ENCODE measurements at places on chromosomes 6 and 20.
A peak's percentile ranks its signal among the peaks of the same experiment; 100 is the strongest.

DNA sequence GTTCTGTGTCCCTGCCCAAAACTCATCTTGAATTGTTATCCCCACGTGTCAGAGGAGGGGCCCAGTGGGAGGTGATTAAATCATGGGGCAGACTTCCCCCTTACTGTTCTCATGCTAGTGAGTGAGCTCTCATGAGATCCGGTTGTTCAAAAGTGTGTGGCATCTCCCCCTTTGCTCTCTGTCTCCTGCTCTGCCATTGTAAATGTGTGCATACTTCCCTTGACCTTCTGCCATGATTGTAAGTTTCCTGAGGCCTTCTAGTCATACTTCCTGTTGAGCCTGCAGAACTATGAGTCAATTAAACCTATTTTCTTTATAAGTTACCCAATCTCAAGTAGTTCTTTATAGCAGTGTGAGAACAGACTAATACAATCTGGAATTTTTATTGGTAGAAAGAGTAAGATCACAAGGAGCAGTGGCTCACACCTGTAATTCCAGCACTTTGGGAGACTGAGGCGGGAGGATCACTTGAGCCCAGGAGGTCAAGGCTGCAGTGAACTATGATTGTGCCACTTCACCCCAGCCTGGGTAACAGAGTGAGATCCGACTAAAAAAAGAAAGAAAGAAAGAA, 47.1 kb upstream of the SLC22A16 start:
- no peak for DNase-seq

- DNase-seq: no peak
These were observed 7.9 kb upstream of the BHLHE23 start for GRCh38 chr20:63014710-63015109.

GRCh38 chr6:169019111-169019510, 234.5 kb downstream of the THBS2 start:
- no peak for DNase-seq

DNA sequence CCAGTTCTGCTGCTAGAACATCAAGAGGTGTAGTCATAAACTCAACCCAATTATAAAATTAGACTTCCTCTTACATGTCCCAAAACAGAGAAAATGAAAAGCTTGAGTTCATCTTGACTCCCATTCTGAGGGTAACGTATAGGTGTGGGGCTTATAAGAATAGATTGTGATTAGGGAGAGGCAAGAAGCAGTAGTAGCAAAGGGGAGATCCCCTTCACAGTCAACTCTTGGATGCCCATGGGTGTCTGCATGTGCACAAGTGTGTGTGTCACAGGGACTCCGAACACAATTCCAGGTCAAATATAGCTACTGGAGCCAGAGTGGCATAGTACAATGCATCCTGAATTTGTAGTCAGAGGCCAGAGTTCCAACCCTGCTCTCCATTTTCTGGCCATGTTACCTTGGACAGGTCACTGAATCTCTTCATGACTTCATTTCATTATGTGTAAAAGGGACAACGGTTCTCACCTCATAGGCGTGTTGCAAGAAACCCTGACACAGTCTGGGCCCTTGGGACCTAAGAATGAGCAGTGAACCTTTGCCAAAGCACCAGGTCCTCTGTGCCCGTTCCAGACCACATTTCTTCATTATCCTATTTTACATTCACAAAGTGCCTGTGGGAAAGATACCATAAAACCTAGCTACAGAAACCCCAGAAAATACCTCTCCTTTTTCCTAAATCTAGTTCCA, 11.8 kb downstream of the GSTA4 start:
- no peak for DNase-seq

- DNase-seq: no peak
These were observed 269.6 kb downstream of the ARID1B start for GRCh38 chr6:157046776-157047175.

DNA sequence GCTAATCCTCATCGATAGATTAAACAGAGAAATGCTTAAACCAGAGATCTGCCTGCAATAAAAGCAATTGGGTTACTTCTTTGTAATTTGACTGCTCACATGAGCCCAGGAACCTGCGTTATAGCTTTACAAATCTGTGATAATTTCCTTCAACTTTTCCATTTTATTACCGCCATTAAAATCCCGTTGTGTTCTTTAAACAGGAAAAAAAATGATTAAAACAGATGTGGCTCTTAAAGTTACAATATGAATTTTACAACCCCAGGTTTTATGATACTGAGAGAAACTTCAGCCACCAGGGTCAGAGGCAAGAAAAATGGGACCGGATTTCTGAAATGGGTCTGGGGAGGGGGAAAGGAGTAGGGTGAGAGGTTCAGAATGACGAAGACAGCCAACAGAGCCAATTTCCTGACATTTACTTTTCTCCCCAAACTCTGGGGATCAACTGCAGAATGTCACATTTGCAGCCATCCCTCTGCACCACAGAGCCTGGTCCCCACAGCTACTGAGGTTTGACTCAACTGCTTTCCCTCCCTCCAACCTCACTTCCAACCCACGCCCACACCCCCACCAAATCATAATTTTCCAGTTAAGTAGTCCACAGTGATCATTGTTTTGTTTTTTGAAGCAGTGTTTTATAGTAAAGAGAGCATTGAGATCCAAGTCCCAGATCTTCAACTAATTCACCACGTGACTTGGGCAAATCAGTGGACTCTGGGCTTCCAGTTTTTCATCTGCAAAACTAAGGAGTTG, 77.6 kb upstream of the EYA2 start:
- no peak for DNase-seq

- peak; percentile 37 for DNase-seq
These were observed 105.4 kb downstream of the PERP start for GRCh38 chr6:138001750-138002349.

DNA sequence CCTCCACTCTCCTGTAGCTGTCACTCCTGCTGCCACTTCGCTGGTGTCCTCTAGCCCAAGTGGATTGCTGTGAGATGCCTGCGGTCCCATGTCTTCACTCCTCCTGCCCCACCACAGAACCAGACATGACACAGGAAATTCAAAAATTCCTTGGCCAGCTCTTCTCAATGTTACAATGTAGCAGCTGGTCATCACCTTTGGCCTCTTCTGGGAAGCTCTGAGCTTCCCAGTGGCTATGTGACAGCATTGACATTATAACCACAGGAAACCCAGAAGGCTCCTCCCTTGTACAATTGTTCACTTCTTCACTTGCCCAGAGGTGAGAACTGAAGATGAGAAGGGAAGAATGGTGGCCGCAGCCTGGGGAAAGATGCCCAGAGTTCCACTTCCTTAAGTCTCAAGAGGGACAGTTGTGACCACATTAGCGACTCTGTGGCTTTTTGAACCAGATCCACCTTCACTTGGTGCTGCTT, 76.1 kb upstream of the NAA20 start:
- DNase-seq: no peak

GRCh38 chr6:125751334-125751916, 2.0 kb downstream of the HEY2 start:
- DNase-seq: no peak

- DNase-seq: peak; percentile 15
These were observed 64.9 kb upstream of the CITED2 start for GRCh38 chr6:139439349-139439748.

DNA sequence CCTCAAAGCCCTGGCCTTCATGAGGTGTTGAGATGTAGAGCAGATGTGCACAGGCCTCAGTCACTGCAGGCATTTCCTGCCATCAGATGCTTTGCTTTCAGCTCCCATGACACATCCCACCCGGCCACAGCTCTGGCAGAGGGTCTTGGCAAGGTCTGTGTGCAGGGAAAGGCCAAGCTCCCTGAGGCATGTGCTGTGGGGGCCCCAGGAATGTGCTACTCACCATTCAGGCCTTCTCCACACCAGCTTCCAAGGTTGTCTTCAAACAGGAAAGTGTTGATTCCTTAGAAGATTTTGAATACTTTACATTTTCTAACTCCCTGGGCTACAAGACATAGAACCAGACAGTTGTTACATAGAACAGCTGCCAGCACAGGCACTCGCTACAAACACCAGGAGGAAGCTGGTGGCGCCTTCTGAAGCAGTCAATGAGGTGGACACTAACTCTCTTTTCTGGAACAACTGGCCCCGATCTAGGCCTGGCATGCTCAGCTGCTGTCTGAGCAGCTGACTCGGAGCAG, 27.8 kb downstream of the CASS4 start:
- no peak for DNase-seq

GRCh38 chr6:147769496-147770087, 261.1 kb downstream of the SAMD5 start:
- DNase-seq: no peak

DNA sequence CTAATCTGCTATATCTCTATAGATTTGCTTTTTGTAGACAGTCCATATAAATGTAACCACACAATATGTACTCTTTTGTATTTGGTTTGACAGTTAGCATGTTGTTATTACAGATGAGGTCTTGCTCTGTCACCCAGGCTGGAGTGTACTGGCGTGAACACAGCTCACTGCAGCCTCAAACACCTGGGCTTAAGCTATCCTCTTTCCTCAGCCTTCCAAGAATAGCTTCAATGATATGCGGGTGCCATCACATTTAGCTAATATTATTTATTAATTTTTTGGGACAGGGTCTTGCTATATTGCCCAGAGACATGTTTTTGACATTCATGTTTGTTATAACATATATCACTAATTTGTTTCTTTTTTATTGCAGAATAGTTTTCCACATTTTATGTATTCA, 10.8 kb downstream of the REPS1 start:
- no peak for DNase-seq

GRCh38 chr6:129662980-129663431, 47.0 kb downstream of the ARHGAP18 start:
- no peak for DNase-seq

DNA sequence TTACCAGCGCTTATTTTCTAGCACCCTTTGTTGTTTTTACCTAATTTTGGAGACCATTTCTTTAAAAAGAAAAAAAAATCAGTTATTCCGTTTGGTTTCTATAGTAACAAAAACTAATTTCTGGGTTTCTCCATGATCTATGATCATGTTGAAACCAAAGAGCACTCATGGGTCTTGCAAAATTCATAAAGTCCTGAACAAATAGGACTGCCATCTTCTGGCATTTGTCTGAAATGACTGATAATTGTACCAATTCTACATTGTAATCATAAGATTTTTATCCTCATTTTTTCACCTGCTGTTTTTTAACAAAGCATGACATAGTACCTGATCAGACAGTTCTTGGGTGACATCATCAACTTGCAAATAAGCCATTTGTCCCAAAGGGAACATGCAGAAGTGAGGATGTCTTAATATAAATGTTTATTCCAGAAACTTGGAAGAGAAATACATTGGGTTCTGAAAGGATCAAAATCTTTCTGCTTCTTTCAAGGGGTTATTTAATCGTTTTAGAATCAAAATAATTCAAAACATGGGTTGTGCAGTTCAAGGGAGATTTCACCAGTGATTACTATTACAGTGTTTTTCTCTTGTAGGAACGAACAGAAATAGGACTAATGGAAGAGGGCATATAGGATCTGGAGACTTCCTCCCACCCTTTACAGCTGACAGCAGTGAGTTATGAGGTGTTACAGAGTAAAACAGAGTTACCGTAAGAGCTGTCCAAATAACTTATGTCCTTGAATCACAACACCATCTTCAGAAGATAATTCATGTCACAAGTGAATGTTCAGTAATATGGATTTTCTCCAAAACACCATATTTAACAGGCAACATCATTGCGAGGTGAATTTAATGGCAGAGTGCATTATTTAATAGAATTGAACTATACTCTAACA, 87.1 kb upstream of the GJE1 start:
- DNase-seq: peak; percentile 18

GRCh38 chr6:141541581-141542324, 591.0 kb upstream of the GJE1 start:
- DNase-seq: no peak

- DNase-seq: no peak
These were observed 11.7 kb downstream of the TPD52L1 start for GRCh38 chr6:125165256-125165655.

DNA sequence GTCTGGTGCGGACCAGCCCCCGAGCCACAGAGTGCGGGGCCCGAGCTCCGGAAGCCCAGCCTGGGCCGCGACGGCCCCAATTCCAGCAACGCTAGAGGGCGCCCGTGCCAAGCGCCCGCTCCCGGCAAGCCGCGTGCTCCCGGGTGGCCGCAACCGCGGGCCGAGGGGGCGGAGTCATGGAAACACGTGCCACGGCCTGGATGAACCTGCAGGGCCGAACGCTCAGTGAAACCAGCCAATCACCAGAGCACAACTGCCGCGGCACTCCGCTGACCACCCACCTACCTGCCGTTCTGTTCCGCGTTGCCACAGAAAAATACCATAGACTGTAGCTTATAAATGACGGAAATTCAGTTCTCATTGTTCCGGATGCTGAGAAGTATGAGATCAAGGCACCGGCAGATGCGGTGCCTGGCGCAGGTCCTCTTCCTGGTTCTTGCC, 85.7 kb upstream of the FOXC1 start:
- peak; percentile 85 for DNase-seq
